ENCODE measurements at places on chromosomes 11 and 22.
A peak's percentile ranks its signal among the peaks of the same experiment; 100 is the strongest.

DNA sequence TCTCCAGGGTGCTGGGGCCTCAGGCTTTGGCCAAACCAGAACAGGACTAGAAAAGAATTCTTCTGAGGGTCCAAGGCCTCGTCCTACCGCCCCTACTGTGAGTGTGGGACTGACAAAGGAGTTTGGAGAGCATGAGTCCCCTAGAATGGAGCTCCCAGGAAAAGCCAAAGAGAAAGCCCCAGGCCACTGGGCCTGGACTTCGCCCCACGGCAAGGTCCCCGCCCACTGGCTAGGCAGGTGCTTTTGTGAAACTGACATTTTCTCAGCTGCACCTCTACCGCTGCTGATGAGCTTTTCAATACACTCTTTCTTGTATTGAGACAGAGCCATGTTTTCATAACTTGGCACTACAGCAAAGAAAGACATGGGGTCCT, 9.7 kb upstream of the FGF3 start:
- DNase-seq = no peak

DNA sequence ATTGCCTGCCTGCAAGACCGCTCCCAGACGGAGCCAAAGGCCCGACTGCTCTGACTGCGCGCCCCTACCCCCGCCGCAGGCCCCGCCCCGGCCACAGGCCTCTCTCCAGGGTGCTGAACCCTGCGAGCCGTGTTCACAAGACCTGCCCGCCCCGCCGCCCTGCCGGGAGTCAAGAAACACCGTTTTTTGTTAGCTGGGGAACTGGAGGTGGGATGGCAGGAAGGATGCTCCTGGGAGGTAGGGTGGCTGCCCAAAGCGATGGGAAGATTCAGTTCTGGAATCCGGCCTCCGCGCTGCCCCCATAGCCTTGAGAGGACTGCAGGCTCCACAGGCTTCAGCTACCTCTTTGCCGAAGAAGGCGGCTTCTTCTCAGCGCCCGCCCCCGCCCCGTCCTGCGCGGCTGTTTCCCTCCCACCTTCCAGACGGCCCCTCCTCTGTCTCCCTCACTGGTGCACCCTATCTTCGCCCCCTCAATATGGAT, 2.7 kb upstream of the PDE2A start:
- DNase-seq = no peak

- DNase-seq = no peak
Observed at GRCh38 chr11:28339488-28339887, 231.3 kb downstream of the METTL15 start.

DNA sequence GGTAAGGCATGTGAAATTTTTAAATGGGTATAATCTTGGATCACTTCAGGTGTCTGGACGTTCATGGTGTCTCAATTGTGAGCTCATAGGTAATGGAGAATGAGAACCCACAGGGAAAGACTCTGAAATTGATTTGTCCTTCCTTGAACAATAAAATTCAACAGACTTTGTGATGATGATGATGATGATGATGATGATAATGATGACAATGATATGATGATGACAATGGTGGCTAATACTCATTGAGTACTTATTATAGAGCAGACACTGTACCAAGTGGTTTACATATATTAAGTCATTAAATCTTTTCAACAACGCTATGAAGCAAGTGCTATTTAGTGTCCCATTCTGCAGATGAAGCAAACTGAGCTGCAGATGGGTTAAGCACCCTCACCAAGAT, 86.6 kb upstream of the BDNF start:
- no peak for DNase-seq

DNA sequence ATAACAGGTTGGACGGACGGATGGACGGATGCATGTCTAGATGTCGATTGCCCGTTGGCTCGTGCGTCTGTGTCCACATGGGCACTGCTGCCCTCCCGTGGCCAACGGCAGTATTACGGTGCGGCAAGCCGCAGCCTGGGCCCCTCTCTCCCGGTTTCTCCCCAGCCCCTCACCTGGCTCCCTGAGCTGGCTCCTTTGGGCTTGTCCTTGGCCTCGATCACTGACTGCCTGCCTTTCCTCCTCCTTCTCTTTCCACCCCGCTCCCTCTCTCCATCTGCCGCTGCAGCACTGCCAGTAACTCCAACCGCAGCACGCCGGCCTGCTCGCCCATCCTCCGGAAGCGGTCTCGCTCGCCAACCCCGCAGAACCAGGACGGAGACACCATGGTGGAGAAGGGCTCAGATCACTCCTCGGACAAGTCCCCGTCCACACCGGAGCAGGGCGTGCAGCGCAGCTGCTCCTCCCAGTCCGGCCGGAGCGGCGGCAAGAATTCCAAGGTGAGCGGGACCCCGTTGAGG, 77.3 kb downstream of the SCN3B start:
- DNase-seq = peak; percentile 67

- no peak for DNase-seq
Observed at GRCh38 chr22:46696229-46696518, 41.9 kb downstream of the CERK start.

DNA sequence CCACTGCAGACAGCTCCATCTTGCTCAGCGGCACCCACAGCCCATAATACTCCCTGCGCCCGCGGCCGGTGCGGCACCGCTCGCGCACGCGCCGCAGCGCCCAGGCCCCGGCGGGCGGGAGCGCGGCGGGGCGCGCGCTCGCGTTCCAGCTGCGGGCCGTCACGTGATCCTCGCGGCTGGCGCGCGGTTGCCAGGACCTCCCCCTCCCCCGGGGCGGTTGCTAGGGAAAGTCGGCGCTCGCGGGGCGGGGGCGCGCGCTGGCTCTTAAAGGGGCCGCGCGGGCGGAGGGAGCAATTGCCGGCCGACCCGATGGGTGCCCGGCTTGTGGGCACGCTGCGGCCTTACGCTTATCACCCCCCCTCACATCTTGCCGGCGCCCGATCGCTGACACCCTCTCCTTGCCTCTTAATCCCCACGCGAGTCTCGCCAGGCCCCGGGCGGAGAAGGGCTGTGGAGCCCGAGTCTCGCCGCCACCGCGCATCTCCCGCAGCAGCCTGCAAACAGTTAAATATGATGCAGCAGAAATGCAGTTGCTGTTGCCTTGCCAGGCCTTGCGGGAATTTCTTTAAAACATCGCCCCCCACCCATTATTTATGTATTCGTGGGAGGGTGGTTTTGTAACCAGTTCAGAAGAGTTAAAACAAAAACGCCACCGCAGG, at the start of gene CBX6:
Gene CBX6, minus strand, starts transcription at position 45 of the 659 bp plus-strand sequence. Its CDS starts 26 bp downstream, at position 19.
- peak; percentile 93 for DNase-seq

DNA sequence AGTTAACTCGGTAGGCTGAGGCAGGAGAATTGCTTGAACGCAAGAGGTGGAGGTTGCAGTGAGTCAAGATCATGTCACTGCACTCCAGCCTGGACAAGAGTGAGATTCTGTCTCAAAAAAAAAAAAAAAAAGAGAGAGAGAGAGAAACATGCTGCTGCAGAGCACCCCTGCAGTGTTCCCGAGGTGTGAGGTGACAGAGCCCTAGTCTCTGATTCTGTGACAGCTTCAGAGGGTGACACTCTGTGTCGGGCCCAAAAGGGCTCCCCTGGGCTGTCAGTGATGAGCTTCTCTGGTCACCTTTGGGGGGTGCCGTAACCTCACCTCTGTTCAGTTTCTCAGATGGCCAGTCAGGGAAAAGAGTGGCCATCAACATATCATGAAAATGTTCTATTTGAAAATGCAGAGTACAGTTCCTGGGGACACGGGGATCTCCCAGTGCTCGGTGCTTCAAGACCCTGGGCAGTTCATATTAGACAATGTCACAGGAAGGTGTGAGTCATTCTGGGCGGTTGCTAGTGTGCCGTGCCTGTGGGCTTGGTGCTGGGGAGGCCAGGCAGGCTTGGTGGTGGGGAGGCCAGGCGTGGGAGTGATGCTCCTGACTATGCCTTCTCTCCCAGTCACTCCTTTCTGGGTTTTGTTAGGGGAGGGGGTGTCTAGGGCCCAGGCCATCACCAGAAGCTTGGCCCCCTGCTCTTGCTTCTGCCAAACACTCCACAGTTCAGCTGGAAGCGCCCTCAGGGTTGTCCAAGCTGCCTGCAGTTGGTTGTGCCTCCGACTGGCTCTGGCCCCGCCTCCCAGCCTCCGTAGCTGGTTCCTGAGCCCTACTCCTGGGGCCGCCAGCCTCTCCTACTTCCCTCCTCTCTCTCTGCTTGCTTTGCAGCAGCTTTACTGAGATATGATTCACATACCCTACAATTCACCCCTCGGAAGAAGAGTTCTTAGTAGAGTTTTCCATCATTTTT, 52.5 kb upstream of the CLDN5 start:
- DNase-seq = no peak

- DNase-seq = no peak
Observed at GRCh38 chr22:46876357-46876934, 114.0 kb downstream of the TBC1D22A start.

- DNase-seq = no peak
Observed at GRCh38 chr11:75524665-75525432, 892 bp downstream of the GDPD5 start.

DNA sequence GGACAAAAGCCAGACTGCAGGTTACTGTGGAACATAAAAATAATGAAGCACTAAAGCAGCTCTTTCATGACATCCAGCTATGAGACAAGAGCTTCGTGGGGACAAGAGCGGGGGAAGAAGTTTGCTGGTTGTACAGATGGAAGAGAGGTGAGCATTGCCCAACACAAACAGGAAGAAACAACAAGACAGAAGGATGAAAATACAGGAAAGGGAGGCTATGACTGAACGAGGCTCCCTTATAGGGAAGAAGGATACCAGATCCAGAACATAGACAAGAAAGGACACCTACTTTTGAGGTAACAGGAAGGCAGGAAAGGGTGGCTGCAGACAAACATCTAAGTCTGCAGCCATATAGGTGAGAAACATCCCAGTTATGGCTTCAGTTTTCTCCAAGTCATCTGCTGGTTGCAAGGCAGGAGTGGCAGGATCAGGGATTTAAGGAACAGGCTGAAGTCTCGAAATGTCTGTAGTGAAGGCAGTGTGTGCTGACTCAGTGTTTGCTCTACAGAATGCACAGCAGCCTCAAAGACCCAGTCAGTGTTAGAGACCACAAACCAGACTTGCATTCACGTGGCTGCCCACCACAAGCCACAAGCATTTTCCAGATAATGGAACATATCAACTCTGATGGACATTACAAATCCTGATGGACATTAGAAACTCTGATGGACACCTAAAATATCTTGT, 1.9 kb downstream of the CLTCL1 start:
- DNase-seq = no peak

GRCh38 chr11:75148436-75148983, 2.4 kb upstream of the SLCO2B1 start:
- no peak for DNase-seq

GRCh38 chr11:12474871-12475270, 97.5 kb downstream of the PARVA start:
- no peak for DNase-seq

- no peak for DNase-seq
Observed at GRCh38 chr22:40024201-40025061, 29.7 kb downstream of the FAM83F start.

DNA sequence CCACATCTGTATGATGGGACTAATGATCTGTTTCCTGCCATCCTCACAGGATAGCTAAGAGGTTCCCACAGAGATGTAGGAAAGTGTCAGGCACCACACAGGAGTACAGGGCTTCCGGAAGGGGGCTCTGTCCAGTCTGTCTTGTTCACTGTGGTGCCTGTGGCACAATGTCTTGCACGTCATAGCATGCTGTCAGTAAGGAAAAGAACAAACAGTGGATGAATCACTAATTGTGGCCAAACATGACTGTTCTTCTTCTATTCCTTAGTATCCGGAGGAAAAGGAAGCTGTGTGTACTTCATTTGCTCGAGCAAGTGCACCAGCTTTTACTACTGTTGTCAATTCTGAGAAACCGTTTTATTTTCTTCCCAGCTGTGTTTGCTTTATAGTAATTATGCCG, 73.4 kb upstream of the YWHAH start:
- DNase-seq = no peak

- no peak for DNase-seq
Observed at GRCh38 chr22:48422900-48423480, 1404.7 kb downstream of the BRD1 start.

- no peak for DNase-seq
Observed at GRCh38 chr11:100957499-100957898, 172.1 kb downstream of the PGR start.

DNA sequence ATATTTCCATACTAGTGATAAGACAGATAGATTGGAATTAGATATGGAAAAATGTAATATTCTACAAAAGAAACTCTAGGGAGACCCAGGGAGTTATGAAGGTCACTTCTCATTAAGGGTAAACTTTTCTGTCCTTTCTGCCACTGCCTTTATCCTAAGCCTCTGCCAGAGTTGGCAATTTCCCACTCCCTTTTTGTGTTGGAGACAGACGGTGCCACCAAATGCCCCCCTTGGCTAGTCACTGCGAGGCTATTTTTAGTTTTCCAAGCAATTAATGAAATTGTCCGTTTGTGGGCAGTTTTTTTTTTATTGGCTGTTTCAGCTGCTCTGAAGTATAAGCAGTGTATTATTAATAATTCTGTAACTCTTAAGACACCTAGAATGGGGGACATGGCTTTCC, 67.6 kb upstream of the TENM4 start:
- DNase-seq = no peak

GRCh38 chr22:43625242-43625641, 186.9 kb downstream of the EFCAB6 start:
- DNase-seq = no peak

- DNase-seq = no peak
Observed at GRCh38 chr22:46031965-46032851, 55.2 kb upstream of the WNT7B start.

GRCh38 chr11:17764446-17765218, 30.1 kb downstream of the KCNC1 start:
- DNase-seq = no peak

- peak; percentile 52 for DNase-seq
Observed at GRCh38 chr22:44486538-44486937, 11.5 kb downstream of the RTL6 start.

DNA sequence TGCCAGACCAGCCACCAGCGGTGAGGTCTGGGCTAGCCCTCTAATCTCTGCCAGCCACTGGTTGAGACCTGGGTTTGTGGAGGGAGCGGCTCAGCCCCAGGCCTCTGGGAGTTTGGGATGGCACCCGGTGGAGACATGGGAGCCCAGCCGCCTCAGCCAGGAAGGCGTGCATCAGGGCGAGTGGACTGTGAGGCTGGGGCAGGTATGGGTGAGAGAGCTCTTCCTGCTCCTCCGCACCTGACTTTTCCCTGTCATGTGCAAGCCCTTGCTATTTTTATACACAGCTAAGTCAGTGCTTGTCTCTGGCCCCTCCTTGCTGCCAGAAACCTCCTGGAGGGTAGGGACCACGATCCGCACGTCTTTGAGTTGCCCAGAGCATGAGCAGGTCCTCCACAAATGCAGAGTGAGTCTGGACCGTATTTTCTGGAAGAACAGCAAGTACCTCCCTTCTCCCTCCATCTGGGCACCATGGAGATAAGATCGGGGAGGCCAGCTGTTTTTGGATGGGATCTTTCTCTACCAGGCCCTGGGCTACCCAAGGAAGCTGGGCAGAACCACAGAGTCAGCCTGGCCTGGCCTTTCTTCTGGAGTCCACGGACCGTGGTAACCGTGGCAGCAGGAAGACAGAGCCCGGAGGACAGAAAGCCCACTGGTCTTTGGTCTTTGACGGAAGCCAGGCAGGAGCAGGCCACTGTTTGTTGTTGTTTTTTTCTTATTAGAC, 53.3 kb downstream of the IGLL1 start:
- DNase-seq = no peak

DNA sequence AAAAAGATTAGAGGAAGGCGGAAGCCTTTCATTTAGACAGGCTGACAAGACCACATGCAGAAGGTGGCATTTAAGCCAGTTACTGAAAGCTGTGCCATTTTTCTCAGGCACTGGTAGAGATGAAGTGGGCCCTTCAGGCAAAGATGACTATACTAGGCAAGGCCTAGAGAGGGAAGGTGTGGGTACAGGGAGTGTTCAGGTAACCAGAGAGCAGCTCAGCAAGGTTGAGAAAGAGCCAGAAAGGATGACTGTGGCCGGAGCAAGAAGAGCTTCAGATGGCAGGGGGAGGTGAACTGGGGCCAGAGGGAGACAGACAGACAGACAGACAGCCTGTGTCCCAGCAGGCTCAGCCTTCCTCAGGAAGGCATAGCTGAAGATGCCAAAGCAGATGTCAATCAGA, 88.1 kb upstream of the NARS2 start:
- no peak for DNase-seq

Data from right atrium auricular region (tissue), 2 donors.